ENCODE measurements at places on chromosomes 5 and 9. TPM values are rescaled to one million over a fixed set of nuclear protein-coding genes. Genes with fewer than 3 reads are reported as not detected.

Gene CYSTM1
- total RNA-seq = 35.8 TPM

Gene PCDHGB5
- total RNA-seq = 8.5 TPM

Gene SOX30
- not detected for total RNA-seq

Gene GFRA3
- total RNA-seq = not detected

Gene FAM78A
- 0.25 TPM for total RNA-seq

Gene STC2
- 48.3 TPM for total RNA-seq
